ENCODE measurements at places on chromosomes 13 and 19. TPM values are rescaled to one million over a fixed set of nuclear protein-coding genes. Genes with fewer than 3 reads are reported as not detected.

Gene AKAP11
- 12.5 TPM for total RNA-seq

Gene MBD3L2
- not detected for total RNA-seq

Gene MEIOSIN
- total RNA-seq, result not detected

Gene NKPD1
- total RNA-seq, result not detected

Gene ZNF575
- not detected for total RNA-seq

Gene FLT1
- 20.4 TPM for total RNA-seq

Gene ATP8A2
- total RNA-seq, result under 0.01 TPM

Gene CEP89
- total RNA-seq, result 8.6 TPM

Gene SRRM5
- total RNA-seq, result 0.33 TPM

Gene YJEFN3
- total RNA-seq, result 11.2 TPM

Gene SCEL
- total RNA-seq, result not detected

Gene CEACAM1
- 2.3 TPM for total RNA-seq

Gene PPP6R1
- 19.2 TPM for total RNA-seq

Gene LRG1
- 21.1 TPM for total RNA-seq

Gene BRSK1
- total RNA-seq, result 1.0 TPM

Gene KCNN4
- not detected for total RNA-seq

Gene PTPRH
- total RNA-seq, result 14.8 TPM

Gene PIN1
- 22.7 TPM for total RNA-seq

Gene APBA3
- 35.6 TPM for total RNA-seq

Gene IRS2
- total RNA-seq, result 11.4 TPM

Gene CHST8
- not detected for total RNA-seq

Gene GRK1
- not detected for total RNA-seq

Gene PRPF31
- 17.8 TPM for total RNA-seq

Gene CD33
- 1.3 TPM for total RNA-seq

Gene C19orf67
- total RNA-seq, result not detected

Gene GARIN5B
- not detected for total RNA-seq

Gene ZNF544
- 17.1 TPM for total RNA-seq

Gene PPM1N
- not detected for total RNA-seq

Gene HPN
- 135 TPM for total RNA-seq

Gene MADCAM1
- total RNA-seq, result 3.6 TPM

Gene ZNF497
- total RNA-seq, result 4.6 TPM

Gene ZNF66
- total RNA-seq, result 14.5 TPM

Gene CEACAM6
- total RNA-seq, result 3.0 TPM

Gene GARIN5A
- total RNA-seq, result not detected

Gene FKBP8
- 247 TPM for total RNA-seq

Gene METTL21C
- total RNA-seq, result not detected

Gene ATP4A
- not detected for total RNA-seq

Gene MIA
- total RNA-seq, result 5.9 TPM

Gene IGFL1
- not detected for total RNA-seq

Gene DEDD2
- total RNA-seq, result 44.2 TPM

Gene LPAR2
- total RNA-seq, result 14.3 TPM

Gene KLHL1
- total RNA-seq, result 0.26 TPM

Gene TMEM86B
- total RNA-seq, result 3.0 TPM

Gene WDR62
- total RNA-seq, result 0.33 TPM

Gene PLIN5
- 132 TPM for total RNA-seq

Gene ZNF581
- 20.2 TPM for total RNA-seq

Measured in body of pancreas (tissue), 4 donors.